ENCODE measurements at places on chromosomes 3 and 15. TPM values are rescaled to one million over a fixed set of nuclear protein-coding genes. Genes with fewer than 3 reads are reported as not detected.

DNA sequence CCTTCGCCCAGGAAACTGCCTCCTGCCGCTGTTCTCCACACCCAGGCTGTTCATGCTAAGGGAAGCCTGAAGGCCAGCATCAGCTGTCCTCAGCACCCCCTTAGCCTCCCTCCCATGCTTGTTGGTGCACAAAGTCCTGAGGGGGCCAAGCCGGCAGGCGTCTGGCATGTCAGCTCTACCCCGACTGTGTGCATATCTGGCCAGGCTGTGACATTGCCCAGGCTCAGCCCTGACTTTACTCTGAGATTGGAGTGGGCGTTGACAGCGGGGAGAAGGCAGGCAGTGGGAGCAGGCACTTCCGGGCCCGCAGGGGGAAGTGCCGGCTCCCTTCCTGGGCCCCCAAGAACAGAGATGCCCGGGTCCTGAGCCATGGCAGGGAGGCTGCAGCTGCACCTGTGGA, 492.2 kb downstream of the AGBL1 start:
- no peak for DNase-seq

- no peak for DNase-seq
These were observed 3.9 kb downstream of the ABHD6 start for GRCh38 chr3:58241306-58242044.

- DNase-seq: no peak
These were observed 108.8 kb downstream of the DPH6 start for GRCh38 chr15:35437157-35437556.

- no peak for DNase-seq
These were observed 5.6 kb downstream of the TSEN2 start for GRCh38 chr3:12489832-12490231.

DNA sequence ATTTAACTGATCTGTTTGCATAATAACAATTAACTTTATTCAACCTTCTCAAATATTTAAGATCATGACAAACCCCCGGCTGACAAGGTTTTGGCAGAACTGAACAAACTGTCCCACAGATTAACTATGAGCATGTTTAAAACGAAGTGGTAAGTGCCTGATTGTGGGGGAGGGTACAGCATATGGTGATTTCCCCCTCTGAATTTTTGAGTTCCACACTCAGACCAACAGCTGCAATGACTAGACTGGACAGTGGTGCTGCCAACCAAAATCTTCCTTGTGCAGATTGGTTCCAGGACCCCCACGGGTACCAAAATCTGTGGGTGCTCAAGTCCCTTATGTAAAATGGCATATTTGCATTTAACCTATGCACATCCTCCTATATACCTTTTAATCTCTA, 449.5 kb downstream of the SHQ1 start:
- no peak for DNase-seq

DNA sequence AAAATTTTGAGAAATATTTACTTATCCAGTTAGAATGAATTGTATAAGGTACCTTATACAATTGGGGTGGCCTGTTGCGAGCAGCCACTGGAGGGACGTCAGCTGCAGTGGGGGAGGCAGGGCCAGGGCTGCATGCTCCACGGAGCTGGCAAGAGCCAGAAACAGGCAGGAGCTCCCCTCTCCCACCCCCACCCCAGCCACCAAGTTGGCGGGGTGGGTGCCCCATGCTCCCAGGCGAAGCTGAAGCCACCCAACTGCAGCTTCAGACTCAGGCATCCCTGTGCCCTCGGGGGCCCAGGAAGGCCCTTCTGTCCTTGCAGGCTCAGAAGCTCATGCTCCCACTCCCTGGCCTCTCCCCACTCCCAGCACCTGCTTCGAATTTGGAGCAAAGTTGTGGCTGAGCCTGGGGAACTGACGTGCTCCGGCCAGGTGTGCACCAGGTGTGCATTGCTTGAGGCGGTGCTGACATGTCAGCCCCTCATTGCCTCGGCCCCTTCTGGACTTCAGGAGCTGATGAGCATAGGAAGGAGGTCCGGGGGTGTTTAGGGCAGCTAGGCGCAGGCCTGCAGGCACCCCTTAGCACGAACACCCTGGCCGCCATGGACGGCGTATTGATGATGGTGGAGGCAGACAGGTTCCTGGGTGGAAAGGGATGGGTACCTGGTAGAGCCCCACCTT, 743.8 kb upstream of the GBE1 start:
- no peak for DNase-seq

DNA sequence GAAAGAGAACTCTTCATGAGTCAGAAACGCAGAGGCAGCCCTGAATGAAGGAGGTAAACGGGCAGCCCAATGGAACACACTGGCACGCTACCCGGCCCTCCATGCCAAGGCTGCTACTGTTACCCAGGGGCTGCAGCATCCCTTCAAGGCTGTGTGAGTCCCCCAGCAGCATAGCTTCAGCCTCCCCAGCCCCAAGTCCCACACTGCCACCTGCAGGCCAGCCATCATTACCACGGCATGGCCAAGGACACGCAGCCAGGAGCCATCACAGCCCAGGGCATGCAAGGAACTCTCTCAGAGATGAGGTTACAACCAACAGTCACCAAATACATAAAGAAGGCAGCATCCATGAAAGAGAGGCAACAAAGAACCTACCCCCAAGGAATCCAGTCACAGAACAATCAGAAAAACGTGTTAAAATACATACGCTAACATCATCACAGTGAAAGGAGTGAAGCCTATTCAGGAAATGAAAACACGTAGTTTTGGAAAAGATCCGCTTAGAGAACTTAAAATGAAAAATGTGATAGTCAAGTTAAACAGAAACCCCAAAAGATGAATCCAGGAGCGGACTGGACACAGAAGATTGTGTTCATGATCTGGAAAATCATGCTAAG, 22.4 kb downstream of the PLA2G4F start:
- peak; percentile 63 for DNase-seq

GRCh38 chr15:85010386-85011159, 28.9 kb downstream of the PDE8A start:
- DNase-seq: no peak

GRCh38 chr15:80798911-80799310, 19.7 kb downstream of the CEMIP start:
- no peak for DNase-seq

DNA sequence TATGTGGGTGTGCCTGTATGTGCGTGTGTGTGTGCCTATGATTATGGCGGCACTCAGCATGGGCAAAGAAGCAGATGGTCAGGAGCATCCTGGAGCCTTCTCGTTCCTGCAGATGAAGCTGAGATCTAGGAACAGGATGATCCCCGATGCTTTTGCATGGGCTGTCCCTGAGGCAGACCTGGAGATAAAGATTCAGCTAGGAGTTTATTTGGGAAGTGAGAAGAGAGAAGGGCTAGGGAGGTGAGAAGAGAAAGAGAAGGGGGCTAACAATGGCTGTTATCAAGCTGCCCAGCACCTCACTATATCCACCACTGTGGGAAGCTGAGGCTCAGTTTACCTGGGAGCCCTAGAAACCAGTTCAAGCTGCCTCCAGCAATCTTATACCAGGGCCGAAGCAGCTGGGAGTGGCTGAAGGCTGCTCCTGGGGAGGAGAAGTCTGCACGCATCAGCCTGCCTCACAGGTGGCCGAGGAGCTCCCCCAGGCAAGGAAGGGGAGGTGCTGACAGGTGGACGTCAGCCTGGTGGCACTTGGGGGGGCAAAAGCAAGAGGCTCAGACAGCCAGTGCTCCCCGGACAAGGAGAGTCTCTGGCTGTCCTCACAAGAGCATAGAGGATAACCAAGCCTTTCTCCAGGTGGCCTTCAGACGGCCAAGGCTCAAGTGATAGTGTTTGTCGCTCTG, 94.0 kb upstream of the IQSEC1 start:
- DNase-seq: no peak

DNA sequence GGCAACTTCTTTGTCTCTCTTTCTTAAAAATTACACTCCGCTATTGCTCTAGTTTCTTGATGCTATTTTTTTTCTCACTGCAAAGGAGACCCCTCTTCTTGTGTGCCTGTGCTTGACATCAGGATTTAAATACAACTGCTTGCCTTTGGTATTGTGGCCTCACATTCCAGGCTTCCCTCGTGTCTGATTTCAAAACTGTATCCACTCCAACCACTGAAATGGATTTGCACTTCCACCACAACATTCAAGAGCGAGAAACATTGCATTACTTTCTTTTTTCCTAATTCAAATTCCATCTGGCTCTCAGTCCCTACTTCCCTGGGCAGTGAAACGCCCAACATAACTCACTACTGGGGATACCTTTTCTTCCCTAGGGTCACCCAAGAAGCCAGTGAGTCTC, 50.4 kb upstream of the PXYLP1 start:
- DNase-seq: no peak

Gene EPHB3
- not detected for total RNA-seq

GRCh38 chr15:35107122-35107521, 22.0 kb upstream of the NANOGP8 start:
- no peak for DNase-seq

All from CD8-positive, alpha-beta memory T cell (primary cell).